ENCODE measurements at places on chromosomes 5 and 9. TPM values are rescaled to one million over a fixed set of nuclear protein-coding genes. Genes with fewer than 3 reads are reported as not detected.

GRCh38 chr9:15353892-15354291 lies 46.9 kb upstream of the TTC39B start:
- no peaks in the 10 kb centered on the region for H3K4me1 ChIP-seq
- H3K4me3 ChIP-seq = no peak overlapping the region
- DNase-seq = no peak
- no peaks in the 10 kb centered on the region for H3K27me3 ChIP-seq

- no peak overlapping the region for H3K27ac ChIP-seq
- DNase-seq = no peak
- H3K4me1 ChIP-seq = no peaks in the 10 kb centered on the region
- no peaks in the 10 kb centered on the region for H3K27me3 ChIP-seq
- H3K4me3 ChIP-seq = no peak overlapping the region
Measured at GRCh38 chr5:171867786-171868185, 82.2 kb downstream of the SMIM23 start.

DNA sequence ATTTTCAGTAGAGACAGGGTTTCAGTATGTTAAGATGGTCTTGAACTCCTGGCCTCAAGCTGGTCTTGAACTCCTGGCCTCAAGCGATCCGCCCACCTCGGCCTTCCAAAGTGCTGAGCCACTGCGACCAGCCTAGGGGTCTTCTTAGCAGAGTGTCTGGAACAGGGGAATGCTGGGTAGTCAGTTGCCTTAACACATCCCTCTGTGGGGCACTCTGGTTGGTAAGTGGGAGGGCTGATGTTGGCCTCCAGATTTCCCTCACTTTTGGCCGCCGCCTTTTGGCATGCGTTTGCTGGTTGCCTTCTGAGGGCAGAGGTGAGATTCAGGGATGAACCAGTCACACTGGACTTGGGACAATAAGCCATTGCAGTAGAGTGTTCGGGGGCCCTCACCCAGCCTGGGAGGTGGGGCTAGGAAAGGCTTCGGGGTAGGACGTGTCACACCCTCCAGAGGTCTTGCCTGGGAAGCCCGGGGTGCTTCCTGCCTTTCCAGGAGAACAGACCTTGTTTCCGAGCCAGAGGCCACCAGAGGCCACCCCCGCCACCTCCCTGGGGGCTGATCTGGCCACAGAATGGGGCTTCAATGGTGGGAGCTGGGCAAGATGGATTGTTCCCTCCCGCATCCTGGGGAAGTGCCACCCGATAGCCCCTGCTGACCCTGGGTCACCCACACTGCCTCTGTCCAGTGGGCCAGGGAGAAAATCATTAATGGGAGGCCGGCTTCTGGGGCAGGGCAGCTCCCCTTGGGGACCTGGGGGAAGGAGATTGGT lies 13.3 kb downstream of the FGF18 start:
- no peaks in the 10 kb centered on the region for H3K36me3 ChIP-seq
- H3K4me1 ChIP-seq = no peaks in the 10 kb centered on the region
- H3K4me3 ChIP-seq = no peak overlapping the region

- no peak overlapping the region for H3K4me3 ChIP-seq
- H3K27me3 ChIP-seq = no peaks in the 10 kb centered on the region
- H3K27ac ChIP-seq = no peak overlapping the region
- H3K4me1 ChIP-seq = no peaks in the 10 kb centered on the region
- DNase-seq = no peak
Measured at GRCh38 chr5:114702136-114702535, 340.3 kb downstream of the KCNN2 start.

DNA sequence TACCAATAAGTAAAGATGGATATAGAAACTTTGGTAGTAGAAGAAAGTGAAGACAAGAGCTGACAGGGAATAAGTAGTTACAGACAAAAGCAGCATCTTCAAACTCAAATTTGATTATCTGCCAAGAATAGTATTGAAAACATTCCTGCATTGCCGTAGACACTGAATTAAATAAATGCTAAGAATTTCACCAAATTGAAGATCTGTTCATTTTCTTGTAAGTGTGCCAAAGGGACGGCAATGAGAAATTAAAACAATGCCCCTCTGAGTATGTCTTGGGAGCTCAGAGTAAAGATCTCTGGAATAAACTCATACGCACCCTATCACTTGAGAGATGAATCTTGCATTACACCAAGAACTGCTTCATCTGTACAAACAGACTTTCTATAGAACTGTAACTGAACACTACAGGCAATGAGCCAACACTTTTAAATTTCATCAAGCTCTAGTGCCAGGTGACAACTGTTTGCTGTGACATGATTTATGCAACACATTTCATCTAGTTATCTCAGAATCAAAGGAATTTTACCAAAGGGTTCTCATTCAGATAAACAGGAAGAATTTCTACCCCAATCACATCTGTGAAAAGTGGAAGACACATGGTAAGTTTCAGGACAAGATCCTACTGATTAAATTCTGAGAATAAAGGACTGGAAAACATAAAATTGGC lies 66.9 kb downstream of the RFX3 start:
- H3K27ac ChIP-seq = no peak overlapping the region
- DNase-seq = no peak
- H3K4me1 ChIP-seq = no peaks in the 10 kb centered on the region
- no peak overlapping the region for H3K4me3 ChIP-seq
- H3K27me3 ChIP-seq = no peaks in the 10 kb centered on the region
- H3K36me3 ChIP-seq = no peaks in the 10 kb centered on the region

- no peak for DNase-seq
- no peak overlapping the region for H3K27ac ChIP-seq
- no peak overlapping the region for H3K4me3 ChIP-seq
- no peaks in the 10 kb centered on the region for H3K4me1 ChIP-seq
- H3K27me3 ChIP-seq = no peaks in the 10 kb centered on the region
Measured at GRCh38 chr5:122019919-122020590, 58.0 kb downstream of the LOX start.

GRCh38 chr9:72147676-72148075 lies 1.6 kb upstream of the GDA start:
- peaks cover 6% of the 10 kb centered on the region for H3K4me1 ChIP-seq
- DNase-seq = no peak
- no peak overlapping the region for H3K27ac ChIP-seq
- no peak overlapping the region for H3K4me3 ChIP-seq
- peaks cover 22% of the 10 kb centered on the region for H3K27me3 ChIP-seq

Gene QRFP
- not detected for total RNA-seq

DNA sequence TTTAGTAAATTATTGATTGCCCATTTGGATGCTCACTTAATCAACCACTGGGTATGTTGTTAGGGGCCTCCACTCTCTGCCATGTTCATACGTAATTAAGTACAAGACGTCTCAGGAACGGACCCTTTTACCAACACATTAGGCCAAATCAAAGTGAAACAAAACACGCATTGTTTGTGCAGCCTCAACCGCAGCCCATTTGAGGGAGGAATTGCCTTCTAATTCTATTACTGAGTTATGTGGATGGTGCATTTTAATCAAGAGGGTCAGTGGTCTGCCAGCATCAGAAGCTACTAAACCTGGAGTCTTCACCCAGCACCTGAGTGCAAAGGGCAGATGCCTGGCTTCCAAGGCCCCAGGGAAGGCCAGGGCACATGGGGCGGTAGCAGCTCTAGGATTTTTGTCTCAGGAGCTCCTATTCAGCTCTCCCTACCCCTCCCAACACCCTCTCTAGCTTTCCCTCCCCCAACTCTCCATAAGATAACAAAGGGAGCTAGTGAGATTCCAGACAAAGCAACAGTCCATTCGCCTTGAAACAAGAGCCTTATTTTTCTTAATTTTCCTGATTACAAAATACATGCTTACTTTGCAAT lies 7.9 kb upstream of the MED27 start:
- H3K36me3 ChIP-seq = no peaks in the 10 kb centered on the region
- no peak for DNase-seq
- peaks cover 9% of the 10 kb centered on the region for H3K27me3 ChIP-seq
- H3K4me3 ChIP-seq = no peak overlapping the region
- no peak overlapping the region for H3K27ac ChIP-seq
- no peaks in the 10 kb centered on the region for H3K4me1 ChIP-seq

Gene SPTAN1
- 305 TPM for total RNA-seq

- H3K27ac ChIP-seq = no peak overlapping the region
- H3K4me1 ChIP-seq = peaks cover 18% of the 10 kb centered on the region
- H3K4me3 ChIP-seq = no peak overlapping the region
- H3K27me3 ChIP-seq = no peaks in the 10 kb centered on the region
- H3K36me3 ChIP-seq = no peaks in the 10 kb centered on the region
Measured at GRCh38 chr5:100828898-100829356, 74.2 kb downstream of the ST8SIA4 start.

GRCh38 chr5:89246864-89247263 lies 363.9 kb upstream of the MEF2C start:
- no peak for DNase-seq
- H3K4me1 ChIP-seq = no peaks in the 10 kb centered on the region
- H3K27ac ChIP-seq = no peak overlapping the region
- no peaks in the 10 kb centered on the region for H3K36me3 ChIP-seq

Gene OR1Q1
- not detected for total RNA-seq

Gene FOXD4L5
- 0.38 TPM for total RNA-seq

GRCh38 chr5:126188804-126189203 lies 234.4 kb upstream of the GRAMD2B start:
- no peak overlapping the region for H3K4me3 ChIP-seq
- H3K4me1 ChIP-seq = no peaks in the 10 kb centered on the region
- H3K36me3 ChIP-seq = no peaks in the 10 kb centered on the region
- no peaks in the 10 kb centered on the region for H3K27me3 ChIP-seq
- no peak for DNase-seq

DNA sequence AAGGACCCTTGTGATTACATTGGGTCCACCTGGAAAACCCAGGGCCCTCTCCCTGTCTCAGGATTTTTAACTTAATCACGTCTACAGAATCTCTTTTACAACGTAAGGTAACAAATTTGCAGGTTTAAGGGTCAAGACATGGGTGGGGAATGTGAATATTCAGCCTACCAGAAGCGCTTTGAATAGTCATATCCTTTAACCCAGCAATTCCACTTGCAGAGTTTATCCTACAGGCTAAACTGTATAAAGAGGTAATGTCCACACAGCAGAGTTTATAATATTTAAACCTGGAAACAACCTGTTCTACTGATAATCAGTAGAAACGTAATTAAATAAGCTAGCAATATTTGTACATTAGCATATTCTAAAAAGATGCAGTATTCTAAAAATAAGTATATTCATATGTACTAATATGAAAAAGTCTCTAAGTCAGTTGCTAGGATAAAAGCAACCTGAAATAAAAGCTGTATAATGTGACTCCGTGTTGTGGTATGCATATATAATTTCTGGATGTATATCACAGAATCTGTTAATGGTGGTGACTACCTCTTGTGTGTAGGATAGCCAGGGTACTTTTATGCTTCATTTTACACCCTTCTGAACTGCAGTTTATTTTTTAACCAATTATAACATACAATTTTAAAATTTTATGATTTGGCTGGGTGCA lies 14.1 kb upstream of the NIPAL4 start:
- DNase-seq = no peak
- H3K36me3 ChIP-seq = no peaks in the 10 kb centered on the region
- peaks cover 7% of the 10 kb centered on the region for H3K4me1 ChIP-seq
- H3K27ac ChIP-seq = no peak overlapping the region
- H3K4me3 ChIP-seq = no peak overlapping the region

DNA sequence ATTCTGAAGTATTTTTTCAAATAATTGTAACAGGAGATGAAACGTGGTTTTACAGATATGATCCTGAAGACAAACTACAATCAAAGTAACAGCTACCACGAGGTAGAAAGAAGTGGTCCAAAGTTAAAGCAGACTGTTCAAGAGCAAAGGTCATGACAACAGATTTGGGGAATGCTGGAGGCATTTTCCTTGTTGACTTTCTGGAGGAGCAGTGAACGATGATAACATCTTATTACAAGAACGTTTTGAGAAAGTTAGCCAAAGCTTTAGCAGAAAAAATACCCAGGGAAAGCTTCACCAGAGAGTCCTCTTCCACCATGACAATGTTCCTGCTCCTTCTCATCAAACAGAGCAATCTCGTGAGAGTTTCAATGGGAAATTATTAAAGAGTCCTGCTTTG lies 145.4 kb upstream of the NREP start:
- no peaks in the 10 kb centered on the region for H3K4me1 ChIP-seq
- no peaks in the 10 kb centered on the region for H3K27me3 ChIP-seq
- no peaks in the 10 kb centered on the region for H3K36me3 ChIP-seq
- H3K4me3 ChIP-seq = no peak overlapping the region
- no peak overlapping the region for H3K27ac ChIP-seq
- DNase-seq = no peak

- no peak for DNase-seq
- no peak overlapping the region for H3K27ac ChIP-seq
- no peak overlapping the region for H3K4me3 ChIP-seq
- peaks cover 10% of the 10 kb centered on the region for H3K4me1 ChIP-seq
Measured at GRCh38 chr5:160435532-160435931, 13.9 kb downstream of the PTTG1 start.

GRCh38 chr9:14911046-14911445 lies 818 bp upstream of the FREM1 start:
- H3K27ac ChIP-seq = no peak overlapping the region
- DNase-seq = no peak
- H3K36me3 ChIP-seq = no peaks in the 10 kb centered on the region
- no peaks in the 10 kb centered on the region for H3K4me1 ChIP-seq

DNA sequence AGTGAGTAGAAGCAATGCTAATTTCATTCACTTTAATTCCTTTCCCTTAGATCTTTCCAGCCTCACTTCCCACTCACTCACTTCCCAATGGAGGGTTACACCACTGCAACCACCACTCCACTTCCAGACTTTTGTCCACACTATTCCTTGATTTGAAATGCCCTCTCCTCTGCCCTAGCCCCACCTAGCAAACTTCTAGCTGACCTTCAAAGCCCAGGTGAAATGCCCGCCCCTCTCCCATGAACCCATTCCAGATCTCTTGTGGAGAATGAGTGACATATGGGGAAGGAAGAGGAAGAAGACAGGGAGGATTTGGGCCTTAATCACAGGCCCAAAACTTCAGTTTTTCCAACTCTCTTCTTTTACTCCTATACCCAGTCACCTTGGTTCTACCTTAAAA lies 37.1 kb downstream of the PFDN1 start:
- no peak overlapping the region for H3K27ac ChIP-seq
- DNase-seq = no peak
- H3K4me3 ChIP-seq = no peak overlapping the region
- no peaks in the 10 kb centered on the region for H3K36me3 ChIP-seq
- no peaks in the 10 kb centered on the region for H3K27me3 ChIP-seq
- peaks cover 39% of the 10 kb centered on the region for H3K4me1 ChIP-seq

GRCh38 chr5:146240951-146241350 lies 37.5 kb downstream of the RBM27 start:
- no peak for DNase-seq
- no peak overlapping the region for H3K27ac ChIP-seq
- no peaks in the 10 kb centered on the region for H3K27me3 ChIP-seq
- H3K4me3 ChIP-seq = no peak overlapping the region
- peaks cover 53% of the 10 kb centered on the region for H3K36me3 ChIP-seq

Gene SEMA6A
- 44.3 TPM for total RNA-seq

GRCh38 chr9:1871626-1872419 lies 143.3 kb upstream of the SMARCA2 start:
- no peak overlapping the region for H3K4me3 ChIP-seq
- no peak overlapping the region for H3K27ac ChIP-seq
- no peaks in the 10 kb centered on the region for H3K27me3 ChIP-seq
- no peaks in the 10 kb centered on the region for H3K36me3 ChIP-seq

Gene ANKRD33B
- 5.8 TPM for total RNA-seq

Gene TAF11L10
- not detected for total RNA-seq
